ENCODE measurements at places on chromosomes 2 and 18. TPM values are rescaled to one million over a fixed set of nuclear protein-coding genes. Genes with fewer than 3 reads are reported as not detected.
A peak's percentile ranks its signal among the peaks of the same experiment; 100 is the strongest.

DNA sequence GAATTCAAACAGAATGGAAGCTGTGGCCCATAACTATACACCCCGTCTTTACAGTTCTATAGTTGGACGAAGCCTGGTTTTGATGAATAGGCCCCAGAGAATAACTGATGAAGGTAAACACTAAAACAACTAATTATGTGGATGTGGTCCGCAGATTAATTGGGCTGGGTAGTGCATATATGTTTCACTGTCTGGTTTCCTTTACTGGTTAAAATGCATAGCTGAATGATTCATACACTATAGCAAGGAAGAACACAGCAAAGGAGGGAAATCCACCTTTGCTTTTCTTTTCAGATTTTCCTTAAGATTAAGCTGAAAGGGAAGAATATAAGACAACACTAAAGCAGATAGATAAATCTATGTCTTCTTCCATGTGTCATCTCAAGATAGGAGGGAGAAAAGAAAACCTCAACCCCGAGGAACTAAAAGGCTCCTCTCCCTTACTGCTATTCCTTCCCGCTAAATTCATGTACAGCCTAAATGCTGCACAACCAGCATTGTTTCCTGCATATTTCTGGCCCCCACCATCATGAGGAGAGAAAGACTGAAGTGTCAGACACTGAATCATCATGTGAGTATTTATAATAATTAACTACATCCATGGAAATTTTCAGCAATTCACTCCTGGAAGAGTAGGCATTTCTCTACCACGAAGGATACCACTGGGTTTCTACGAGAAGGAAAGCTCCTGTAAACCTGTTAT is 297.1 kb upstream of the CCDC68 start:
- peaks cover 64% of the 10 kb centered on the region for H3K36me3 ChIP-seq
- H3K4me1 ChIP-seq = peaks cover 16% of the 10 kb centered on the region
- H3K27me3 ChIP-seq = no peaks in the 10 kb centered on the region
- no peak for DNase-seq
- no peak overlapping the region for H3K4me3 ChIP-seq

DNA sequence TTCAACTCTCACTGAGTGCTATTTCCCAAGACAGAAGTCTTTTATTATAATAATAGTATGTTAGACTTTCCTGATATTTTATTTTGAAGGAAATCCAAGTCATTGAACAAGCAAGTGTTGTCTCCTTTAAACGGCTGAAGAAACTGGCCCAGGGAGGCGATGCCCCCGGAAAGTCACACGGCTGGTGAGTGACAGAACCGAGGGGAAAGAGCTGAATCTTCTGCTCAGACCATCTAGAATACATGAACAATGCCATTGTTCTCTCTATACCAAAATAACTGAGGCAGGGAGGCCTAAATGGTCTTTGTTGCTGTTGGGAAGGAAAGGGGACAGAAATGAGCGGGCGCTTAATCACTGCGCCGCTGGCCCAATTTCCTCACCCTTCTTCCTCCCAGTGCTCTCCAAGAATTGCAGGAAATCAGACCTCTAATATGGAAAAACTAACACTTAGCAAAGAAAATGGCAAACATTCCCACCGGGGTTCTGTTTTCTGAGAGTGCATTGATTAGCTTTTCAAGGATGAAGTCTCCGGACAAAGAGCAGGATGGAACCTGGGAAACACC is 101.5 kb downstream of the KLF7 start:
- no peaks in the 10 kb centered on the region for H3K27me3 ChIP-seq
- no peak overlapping the region for H3K4me3 ChIP-seq
- H3K4me1 ChIP-seq = peaks cover 19% of the 10 kb centered on the region
- no peak overlapping the region for H3K27ac ChIP-seq
- no peak for DNase-seq

DNA sequence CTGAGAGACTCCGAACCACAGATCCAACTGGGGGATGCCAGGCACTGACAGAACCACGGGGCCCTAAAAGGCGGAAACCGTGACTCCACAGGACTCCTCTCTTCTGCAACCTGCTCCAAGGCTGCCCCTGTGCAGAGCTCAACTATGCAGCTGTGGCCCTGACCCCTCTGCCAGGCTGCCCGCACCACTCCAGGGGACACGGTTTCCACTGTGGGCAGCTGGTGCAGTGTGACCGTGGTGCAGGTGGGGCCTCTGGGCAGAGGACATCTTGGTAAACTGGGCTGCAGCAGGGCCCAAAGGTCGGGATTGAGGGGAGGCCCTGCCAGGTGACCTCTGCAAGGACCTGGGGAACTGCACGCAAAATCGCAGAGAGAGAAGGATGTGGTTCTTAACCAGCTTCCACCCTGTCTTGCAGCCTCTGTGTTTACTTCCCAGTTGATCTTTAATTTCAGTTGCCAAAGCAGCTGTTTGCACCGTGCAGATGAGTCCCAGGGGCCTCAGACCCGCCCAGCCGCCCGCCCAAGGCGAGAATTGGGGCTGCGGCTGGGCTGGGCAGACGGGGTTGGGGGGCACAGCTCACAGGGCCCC is 104.6 kb upstream of the CTDP1 start:
- H3K36me3 ChIP-seq = no peaks in the 10 kb centered on the region
- no peaks in the 10 kb centered on the region for H3K27me3 ChIP-seq
- DNase-seq = no peak
- no peak overlapping the region for H3K4me3 ChIP-seq
- no peak overlapping the region for H3K27ac ChIP-seq

- H3K4me3 ChIP-seq = no peak overlapping the region
- no peak for DNase-seq
- H3K27ac ChIP-seq = peak overlapping the region; percentile 85
Observed at GRCh38 chr2:43222475-43223309, 3.7 kb downstream of the ZFP36L2 start.

The KIAA2012 gene
- total RNA-seq = 0.13 TPM
